ENCODE measurements at places on chromosomes 13 and 19.

- no peaks in the 10 kb centered on the region for H3K4me1 ChIP-seq
- H3K27ac ChIP-seq = no peak overlapping the region
- H3K27me3 ChIP-seq = no peaks in the 10 kb centered on the region
- peaks cover 5% of the 10 kb centered on the region for H3K36me3 ChIP-seq
- DNase-seq = no peak
- H3K4me3 ChIP-seq = no peak overlapping the region
These were observed 5.2 kb upstream of the ZNF554 start for GRCh38 chr19:2814426-2814825.

- H3K4me3 ChIP-seq = no peak overlapping the region
- DNase-seq = no peak
- H3K27ac ChIP-seq = no peak overlapping the region
- H3K4me1 ChIP-seq = no peaks in the 10 kb centered on the region
These were observed 278.3 kb downstream of the UQCRFS1 start for GRCh38 chr19:28934631-28935030.

DNA sequence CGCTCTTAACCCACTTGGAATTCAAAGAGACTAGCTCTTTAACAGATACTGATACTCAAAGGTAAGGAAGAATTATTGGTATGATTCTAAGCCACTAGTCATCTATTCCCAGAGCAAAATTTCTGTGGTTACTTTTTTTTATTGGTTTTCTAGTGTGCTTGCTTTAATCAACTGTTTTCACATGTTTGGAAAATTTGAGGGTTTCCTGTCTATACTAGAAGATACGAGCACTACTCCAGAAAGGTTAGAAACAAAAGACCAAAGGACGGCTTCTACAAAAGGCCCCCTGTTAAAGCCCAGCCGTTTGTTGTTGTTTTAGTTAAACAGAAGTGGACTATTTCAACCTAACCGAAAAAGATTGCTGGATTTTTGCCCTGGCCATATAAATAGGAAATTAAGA lies 18.5 kb upstream of the LPAR6 start:
- H3K4me3 ChIP-seq = no peak overlapping the region
- no peaks in the 10 kb centered on the region for H3K36me3 ChIP-seq
- H3K4me1 ChIP-seq = no peaks in the 10 kb centered on the region

- H3K27ac ChIP-seq = no peak overlapping the region
- H3K36me3 ChIP-seq = no peaks in the 10 kb centered on the region
- no peaks in the 10 kb centered on the region for H3K27me3 ChIP-seq
- DNase-seq = no peak
- no peaks in the 10 kb centered on the region for H3K4me1 ChIP-seq
- no peak overlapping the region for H3K4me3 ChIP-seq
These were observed 34.5 kb upstream of the UQCRFS1 start for GRCh38 chr19:29247471-29247870.
